ENCODE measurements at places on chromosomes 11 and 22.

DNA sequence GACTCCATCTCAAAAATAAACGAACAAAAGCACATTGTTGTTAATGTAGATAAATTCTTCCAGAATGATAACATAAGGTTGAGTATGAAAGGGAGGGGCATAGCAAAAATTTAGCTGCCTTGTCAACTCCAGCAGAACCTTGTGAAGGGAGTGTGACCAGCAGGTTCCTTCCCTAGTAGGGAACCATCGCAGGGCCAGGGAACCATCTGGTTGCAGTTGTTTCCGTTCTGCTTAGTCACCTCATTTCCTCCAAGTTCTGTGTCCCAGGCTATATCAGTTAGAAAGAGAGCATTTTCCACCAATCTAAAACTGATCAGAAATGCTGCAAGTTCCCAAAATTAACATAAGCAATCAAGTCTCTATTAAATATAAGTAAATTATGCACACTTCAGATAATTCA, 126.7 kb upstream of the BLID start:
- DNase-seq, result no peak

GRCh38 chr11:66268952-66269905, 790 bp downstream of the RAB1B start:
- DNase-seq, result peak; percentile 72

DNA sequence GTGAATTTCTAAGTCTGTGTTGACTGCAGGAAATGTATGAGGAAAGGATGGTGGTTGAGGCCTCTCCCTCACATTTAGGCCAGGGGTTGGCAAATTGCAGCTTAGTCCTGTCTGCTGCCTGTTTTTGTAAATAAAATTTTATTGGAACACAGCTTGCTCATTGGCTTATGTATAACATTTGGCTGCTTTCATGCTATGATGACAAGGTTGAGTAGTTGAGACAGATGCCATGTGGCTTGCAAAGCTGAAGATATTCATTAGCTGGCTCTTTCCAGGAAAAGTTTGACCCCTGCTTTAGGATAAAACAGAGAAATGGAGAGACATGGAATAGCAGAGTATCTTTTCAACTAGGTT, 46.2 kb downstream of the BCR start:
- DNase-seq, result no peak

DNA sequence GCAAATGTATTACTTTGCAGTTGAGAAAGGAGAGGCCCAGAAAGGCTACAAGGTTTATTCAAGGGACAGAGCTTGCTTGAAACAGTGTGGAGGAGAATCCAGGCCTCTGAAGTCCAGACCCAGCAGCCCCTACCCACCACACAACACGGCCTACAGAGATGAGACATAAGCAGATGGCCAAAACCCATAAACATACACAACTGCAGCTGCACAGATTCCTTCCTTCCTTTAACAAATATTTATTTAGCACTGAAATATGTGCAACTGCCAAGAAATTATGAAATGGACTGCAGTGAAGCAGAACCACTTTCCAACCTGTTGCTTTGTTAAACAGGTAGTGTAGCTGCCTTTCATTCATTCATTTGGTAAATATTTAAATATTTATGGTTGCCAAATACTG, 122.3 kb downstream of the SPATA19 start:
- DNase-seq, result no peak

- peak; percentile 65 for DNase-seq
Measured at GRCh38 chr22:28112548-28113043, 193.5 kb upstream of the PITPNB start.

DNA sequence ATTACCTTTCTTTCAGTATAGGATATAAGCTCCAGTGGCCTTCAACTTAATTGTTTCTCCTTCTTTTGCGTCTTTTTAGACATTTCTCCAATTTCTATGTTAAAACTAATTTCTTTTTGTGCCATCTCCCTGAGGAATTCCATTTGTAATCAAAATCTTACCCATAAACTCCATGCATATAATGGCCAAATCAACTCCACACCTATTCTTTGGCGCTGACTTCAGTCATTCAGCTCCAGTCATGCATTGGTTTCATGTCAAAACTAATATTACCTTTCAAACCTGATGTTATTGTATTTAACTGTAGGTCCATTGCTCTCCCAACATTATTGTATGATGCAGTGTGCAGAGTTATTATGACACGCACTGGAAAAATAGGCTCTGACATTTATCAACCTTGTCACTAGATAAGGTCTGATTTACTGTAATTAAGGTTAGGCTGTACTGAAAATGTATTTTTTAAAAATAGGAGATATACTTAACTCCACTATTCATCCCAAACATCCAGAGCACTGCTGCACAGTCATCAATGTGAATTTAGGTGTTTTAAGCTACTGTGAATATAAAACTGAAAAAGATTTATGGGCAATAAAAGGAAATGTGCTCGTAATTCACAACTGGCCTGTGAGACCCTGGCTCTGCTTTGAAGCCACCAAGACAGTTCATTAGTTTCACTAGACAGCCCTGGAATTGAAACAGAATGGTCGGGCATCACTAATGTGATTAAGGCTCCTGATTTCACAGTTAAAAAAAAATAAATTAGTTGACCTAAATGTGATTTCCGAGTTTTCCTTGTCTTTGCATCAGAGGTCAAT, 180.6 kb upstream of the GRIA4 start:
- no peak for DNase-seq

GRCh38 chr11:64768300-64768694, 8.5 kb upstream of the PYGM start:
- DNase-seq, result no peak

DNA sequence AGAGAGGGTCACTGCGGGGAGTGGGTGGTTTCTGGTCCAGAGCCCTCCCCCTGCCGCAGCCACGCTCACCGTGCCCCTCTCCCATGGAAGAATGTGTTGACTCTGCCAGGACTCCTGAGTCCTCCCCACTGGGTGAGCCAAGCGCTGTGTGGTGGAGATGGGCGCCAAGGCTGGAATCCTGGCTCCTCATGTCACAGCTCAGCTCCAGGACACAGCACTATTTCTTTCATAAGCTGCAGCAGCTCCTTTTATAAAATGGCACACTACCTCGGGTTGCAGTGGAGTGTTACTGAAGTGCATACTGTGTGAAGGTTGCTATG, 83.9 kb downstream of the FEZ1 start:
- no peak for DNase-seq

- no peak for DNase-seq
Measured at GRCh38 chr11:69027704-69028372, 14.8 kb upstream of the MRGPRF start.

DNA sequence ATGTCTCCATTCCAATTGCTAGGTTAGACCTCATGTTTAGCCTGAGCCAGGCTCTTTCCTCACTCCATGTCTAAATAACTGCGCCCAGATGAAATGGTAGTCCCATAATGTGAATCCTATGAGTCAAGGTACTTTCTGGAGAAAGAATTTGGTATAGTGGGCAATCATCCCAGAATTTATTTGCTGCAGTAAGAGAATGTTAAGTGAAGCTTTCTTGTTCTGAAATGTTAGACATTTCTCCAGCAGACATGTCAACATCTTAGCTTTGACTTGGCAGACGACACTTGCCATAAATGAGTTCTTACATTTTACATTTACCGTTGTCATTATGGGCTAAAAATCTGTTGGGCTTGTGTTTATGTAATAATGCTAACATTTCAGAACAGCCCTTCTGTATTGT, 165.2 kb downstream of the PGR start:
- peak; percentile 55 for DNase-seq

DNA sequence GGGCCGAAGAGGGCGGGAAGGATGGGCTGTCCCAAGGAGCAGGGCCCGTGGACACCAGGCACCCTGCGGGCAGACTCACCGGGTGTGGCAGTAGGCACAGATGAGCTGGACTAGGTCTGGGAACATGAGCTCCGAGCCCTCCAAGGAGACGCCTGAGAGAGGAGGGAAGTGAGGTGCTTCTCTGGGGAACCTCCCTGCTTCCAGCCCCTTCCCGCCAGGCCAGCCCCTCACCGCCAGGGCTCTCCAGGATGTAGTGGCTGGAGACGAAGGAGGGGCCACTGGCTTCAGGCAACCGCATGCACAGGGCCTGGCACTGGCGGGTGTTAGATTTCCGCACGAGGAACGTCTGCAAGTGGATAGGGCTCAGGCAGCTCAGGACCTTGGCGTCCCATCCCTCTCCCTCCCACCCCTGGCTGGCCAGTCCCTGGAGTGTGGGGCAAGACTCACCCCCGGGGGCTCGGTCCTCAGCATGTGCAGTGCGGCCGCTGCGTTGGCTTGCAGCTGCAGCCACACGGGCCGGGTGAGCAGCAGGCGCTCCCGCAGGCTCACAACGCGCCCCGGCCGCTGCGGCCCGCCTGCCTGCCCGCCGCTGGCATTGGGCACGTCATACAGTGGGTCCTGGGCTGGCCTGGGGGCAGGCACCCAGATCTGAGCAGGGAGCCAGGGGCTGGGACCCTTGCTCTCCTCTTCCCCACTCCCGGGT, 552 bp downstream of the RIN1 start:
- peak; percentile 81 for DNase-seq

DNA sequence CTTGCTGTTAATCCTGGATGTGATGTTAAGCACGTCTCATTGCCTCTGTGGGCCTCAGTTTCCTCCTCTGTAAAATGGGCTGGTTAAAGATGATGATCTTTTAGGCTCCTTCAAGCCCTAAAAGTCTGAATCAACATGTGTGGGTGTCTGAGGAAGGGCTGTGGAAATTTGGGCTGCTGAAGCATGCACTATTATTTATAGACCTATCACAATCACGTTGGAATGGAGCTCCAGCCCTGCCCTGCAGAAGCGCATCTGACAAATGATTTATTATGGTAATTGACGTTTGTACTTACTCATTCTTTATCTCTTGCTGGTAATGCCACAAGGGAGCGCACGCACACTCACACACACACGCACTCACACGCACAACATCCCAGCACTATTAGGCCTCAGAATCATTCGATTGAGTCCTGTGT, 20.4 kb downstream of the P2RX3 start:
- DNase-seq, result peak; percentile 42

GRCh38 chr11:45879803-45880686, 5.4 kb upstream of the MAPK8IP1 start:
- peak; percentile 76 for DNase-seq

All from EH (cell line).